ENCODE measurements at places on chromosomes 3 and 15.

- no peak for DNase-seq
These were observed 1.4 kb upstream of the CAMK2N2 start for GRCh38 chr3:184262764-184263179.

- DNase-seq: no peak
These were observed 57.5 kb upstream of the TMCO5A start for GRCh38 chr15:37876900-37877299.

GRCh38 chr3:138408751-138409570 is 25.5 kb upstream of the ESYT3 start:
- DNase-seq: no peak

DNA sequence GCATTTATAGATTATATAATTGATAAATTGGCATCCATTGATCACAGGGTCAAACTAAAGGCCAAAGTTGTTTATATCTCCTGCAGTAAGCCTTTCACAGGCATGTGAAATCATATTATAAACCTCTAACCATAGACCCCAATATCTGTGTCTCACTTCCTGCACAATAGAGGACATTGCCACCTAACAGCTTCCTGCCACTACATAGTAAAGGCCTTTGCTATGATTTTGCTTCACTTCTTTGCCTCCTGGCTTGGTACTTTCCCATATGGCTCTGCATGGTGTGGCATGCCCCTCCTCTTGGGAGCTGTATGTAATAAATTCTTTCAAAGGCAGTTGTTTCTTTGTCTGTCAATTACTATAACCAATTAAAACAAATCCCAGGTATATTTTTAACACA is 20.4 kb downstream of the ZNF662 start:
- no peak for DNase-seq

GRCh38 chr3:122548076-122548475 is 16.0 kb downstream of the PARP9 start:
- no peak for DNase-seq

- no peak for DNase-seq
These were observed 23.6 kb downstream of the SERPINI2 start for GRCh38 chr3:167450195-167450594.

All from AG20443 (cell line).